ENCODE measurements at places on chromosomes 7 and 10.

- DNase-seq, result no peak
Measured at GRCh38 chr10:4281190-4281825, 496.3 kb upstream of the KLF6 start.

GRCh38 chr7:25529320-25529719 is 301.0 kb upstream of the NPVF start:
- DNase-seq, result no peak

DNA sequence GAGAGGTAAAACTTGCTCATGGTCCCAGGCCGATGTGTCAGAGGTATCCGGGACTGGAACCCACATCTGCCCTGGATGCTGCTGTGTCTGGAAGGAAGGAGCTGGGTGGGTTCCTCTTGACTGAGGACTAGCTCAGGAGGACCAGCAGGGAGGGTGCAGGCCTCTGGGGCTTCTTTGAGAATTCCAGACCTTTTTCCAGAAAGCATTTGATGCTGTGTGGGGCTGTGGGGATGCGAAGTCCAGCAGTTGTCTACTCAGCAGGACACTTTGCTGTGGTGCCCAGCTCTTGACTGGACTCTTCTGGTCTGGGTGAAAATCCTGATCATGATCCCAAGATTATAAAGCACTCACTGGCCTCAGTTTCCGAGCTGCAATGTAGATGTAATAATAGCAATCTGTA is 1.7 kb downstream of the RAMP3 start:
- no peak for DNase-seq

GRCh38 chr7:151459726-151460473 is 20.0 kb upstream of the CRYGN start:
- DNase-seq, result no peak

DNA sequence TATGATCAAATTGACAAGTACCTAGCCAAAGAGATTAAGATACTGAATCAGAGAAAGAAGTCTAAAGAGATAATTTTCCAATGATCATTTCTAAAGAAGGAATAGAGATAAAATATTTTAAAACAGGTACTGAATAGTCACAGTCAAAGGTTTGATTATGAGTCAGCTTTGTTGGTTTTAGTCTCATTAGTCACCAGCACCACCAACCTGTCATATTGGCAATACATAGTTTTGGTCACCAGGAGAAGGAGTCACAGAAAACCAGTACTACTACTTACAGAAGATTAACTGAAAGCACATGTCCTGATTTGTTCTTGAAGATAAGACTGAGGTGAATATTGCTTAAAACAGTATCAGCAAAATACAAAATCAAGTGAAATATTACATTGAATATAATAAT is 34.6 kb downstream of the ZEB1 start:
- no peak for DNase-seq

- no peak for DNase-seq
Measured at GRCh38 chr7:47946581-47947354, 1.5 kb downstream of the PKD1L1 start.

DNA sequence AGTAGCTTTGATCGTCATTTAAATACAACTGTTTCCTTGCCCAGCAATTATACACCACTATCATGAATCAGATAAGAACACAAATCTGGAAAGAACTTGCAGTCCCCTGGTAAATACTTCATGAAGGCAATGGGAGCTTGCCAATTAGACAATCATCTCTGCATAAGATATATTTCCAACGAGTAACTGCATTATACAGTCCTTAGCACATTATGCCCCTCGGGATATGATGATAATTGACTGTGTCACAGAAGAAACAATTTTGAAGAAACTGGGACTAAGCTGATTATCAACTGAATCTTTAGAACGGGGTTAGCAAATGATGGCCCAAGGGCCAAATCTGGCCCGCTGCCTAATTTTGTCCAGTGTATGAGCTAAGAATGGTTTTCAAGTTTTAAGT is 155.7 kb downstream of the TRIL start:
- DNase-seq, result no peak

GRCh38 chr10:107081644-107082043 is 82.9 kb downstream of the SORCS1 start:
- DNase-seq, result no peak

GRCh38 chr10:78207776-78208175 is 174.1 kb downstream of the RPS24 start:
- DNase-seq, result no peak

- DNase-seq, result no peak
Measured at GRCh38 chr7:129684777-129685176, 73.3 kb downstream of the NRF1 start.

DNA sequence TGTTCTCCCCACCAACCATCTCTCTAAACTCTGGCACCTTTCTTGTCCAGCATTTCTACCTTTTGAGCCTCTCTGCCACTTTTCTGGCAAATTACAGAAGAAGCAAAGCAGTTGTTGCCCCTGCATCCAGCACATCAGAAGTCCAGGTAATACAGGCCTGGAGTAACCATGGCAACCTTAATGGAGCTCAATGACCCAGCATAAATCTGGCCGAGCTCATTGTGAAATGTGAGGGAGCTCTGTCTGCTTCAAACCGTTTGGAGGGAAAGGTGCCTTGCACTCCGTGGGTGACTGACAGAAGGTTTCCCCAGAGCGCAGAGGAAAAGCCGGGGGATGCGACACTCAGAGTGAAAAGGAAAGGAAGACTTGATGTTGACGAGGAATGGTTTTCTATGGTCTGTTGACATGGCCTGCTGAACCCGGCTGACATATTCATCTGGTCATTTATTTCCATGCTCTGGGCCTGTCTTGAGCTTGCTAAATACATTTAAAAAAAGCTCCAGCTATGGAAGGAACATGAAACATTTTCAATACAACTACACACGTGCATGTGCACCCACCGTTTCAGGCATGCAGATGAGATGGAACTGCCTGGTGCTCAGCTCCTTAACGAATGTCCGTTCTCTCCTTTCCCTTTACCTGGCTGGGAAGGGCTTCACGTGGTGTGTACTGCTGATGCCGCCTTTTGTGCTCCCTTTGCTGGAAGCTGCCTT is 74.9 kb downstream of the ADRA2A start:
- no peak for DNase-seq

DNA sequence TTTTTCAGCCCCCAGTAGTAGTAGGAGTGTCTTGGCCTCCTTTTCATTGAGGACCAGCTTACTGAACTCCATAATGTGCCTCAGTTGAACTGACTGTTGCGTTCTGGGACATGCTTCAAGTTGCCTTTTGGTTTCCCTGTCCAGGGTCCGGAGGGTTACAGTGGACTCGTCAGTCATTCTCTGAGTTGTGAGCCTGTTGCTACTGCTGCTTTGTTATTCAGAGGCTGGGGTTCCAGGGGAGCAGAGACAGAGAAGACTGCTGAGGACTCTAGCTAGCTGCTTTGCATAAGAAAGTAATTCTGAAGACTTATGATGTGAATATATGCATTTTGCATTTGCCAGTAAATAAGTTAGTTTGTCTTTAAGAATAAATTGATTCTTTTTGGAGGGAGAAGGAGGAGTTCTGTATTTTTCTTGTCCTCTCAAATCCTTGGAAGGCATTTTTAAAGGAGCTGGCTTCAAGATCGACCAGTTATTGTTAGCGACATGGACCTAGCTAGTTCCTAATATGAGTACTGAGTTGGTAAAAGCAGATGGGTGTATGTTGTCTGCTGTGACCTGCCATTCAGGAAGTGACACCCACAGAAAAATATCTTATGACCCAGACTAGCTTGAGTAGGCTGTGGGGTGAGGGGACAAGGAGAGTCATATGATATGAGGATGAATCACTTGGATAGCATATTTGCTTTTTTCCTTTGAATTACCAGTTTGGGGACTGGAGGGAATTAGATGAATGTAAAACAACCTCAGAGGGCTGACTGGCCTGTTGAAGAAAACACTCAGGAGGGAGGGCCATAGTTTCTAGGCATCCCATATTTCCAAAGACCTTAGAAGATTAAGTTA is 8.3 kb downstream of the PI4K2A start:
- no peak for DNase-seq

- DNase-seq, result no peak
Measured at GRCh38 chr10:20004087-20004523, 187.9 kb downstream of the PLXDC2 start.

- DNase-seq, result no peak
Measured at GRCh38 chr10:132279873-132280645, 27.7 kb downstream of the STK32C start.

DNA sequence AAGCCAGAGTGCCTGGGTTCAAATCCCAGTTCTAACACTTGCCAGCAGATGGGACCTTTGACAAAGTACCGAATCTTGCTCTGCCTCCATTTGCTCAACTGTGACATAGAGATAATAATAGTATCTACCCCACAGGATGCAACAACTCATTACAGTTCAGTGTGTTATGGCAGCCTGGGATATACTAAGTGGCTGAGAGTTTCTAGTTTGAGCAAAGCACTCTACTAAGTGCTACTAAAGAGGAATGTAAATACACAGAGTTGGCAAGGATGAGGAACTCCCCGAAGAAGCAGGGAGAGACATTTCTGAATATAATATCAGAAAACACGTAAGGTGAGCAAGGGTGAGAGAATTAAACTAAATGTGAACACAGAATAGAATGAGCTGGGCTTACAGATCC is 243.2 kb downstream of the ARHGAP21 start:
- no peak for DNase-seq

DNA sequence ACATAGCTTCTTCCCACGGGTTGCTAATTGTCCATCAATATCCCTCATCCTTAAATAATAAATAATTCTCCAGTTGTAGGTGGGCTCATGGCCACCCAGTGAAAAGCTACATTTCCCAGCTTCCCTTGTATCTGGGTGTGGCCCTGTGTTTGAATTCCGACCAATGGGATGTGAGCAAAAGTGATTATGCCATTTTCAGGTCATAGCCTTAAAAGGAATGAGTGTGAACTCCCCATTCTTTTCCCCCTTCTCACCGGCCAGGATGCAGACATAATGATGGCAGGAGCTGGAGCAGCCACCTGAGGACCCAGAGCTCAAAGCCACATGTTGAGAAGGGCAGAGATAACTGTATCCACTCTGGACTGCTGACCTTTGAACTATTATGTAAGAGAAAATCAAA is 30.3 kb upstream of the CALU start:
- DNase-seq, result no peak

DNA sequence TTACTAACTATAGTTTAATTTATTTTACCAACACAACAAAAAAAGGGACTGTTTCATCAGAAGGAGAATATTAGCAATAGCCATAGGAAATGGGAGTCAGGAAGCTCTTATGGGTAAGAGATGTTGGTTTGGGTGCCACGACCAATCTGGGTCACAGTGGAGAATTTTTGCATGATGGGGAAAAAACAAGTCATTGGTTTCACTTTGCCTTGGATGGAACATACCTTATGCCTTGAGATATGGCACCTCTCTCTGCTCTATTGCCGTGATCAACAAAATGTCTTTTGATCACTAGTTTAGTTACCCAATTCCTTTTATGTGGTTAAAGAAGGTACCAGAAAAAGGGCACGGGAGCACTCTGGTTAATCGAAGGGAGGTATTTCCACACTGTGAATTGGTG is 48.2 kb downstream of the PNLIPRP3 start:
- DNase-seq, result no peak

- DNase-seq, result no peak
Measured at GRCh38 chr10:124732931-124733570, 11.1 kb downstream of the FAM53B start.

DNA sequence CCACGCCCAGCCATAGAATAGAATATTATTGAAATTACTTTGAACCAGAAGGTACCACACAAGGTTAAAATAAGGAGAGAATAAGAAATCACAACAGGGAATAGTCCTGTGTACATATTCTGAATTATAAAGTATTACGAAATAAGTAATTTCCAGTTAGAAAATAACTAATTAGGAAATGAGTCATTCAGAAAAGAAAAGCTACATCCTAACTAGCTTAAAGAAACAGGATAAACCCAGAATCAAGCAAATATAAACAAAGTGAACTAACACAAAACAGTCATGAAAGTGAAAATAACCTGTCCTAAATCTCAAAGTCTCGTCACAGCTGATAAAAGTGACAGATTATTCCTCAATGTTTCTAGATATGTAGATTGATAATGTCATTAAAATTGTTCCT is 74.8 kb upstream of the NEBL start:
- no peak for DNase-seq

DNA sequence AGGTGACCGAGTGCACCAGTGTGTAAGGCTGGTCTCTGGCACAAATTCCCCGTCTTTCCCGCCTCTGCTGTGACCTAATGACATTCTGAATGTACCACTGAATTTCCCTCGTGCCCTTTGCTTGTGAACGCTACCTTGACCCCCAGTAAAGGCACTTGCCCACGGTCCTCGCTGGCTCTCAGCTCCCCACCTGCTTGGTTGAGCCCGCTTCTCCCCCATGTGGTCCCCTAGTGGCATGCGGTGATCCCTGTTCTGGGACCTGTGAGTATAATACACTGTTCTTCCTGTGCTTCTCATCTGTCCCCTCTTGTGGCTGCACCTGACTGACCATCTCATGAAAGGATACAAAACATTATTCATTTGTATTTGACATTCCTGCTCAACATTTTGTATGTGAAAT is 495.7 kb downstream of the INHBA start:
- no peak for DNase-seq

DNA sequence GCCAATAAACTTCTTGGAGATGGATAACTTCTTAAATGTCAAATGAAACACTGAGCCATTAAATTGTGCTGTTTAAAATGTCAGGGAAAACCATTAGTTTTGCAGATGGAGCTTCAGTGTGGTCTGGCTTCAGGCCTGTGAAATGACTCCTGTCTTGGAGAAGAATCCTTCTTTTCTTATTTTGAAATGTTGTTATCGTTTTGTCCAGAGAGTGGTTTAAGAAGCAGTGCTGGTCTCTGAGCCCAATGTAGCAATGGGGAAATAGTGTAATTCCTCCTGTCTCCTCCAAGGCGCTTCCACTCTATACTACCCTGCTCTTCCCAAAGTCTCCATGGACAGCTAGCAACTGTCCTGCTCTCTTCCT is 177.6 kb downstream of the REEP3 start:
- no peak for DNase-seq

GRCh38 chr7:139768249-139768824 is 9.5 kb downstream of the HIPK2 start:
- DNase-seq, result no peak

GRCh38 chr10:126387931-126388911 is at the start of gene ADAM12:
Gene ADAM12 (minus strand): TSS chr10:126388477. CDS start chr10:126388145, 332 bp downstream.
- DNase-seq, result no peak

- no peak for DNase-seq
Measured at GRCh38 chr7:79308192-79308591, 145.3 kb downstream of the MAGI2 start.

GRCh38 chr7:48028938-48029337 is at the start of gene SUN3:
Gene SUN3 (minus strand): TSS chr7:48029107. CDS start chr7:48028938, 169 bp downstream.
- no peak for DNase-seq

DNA sequence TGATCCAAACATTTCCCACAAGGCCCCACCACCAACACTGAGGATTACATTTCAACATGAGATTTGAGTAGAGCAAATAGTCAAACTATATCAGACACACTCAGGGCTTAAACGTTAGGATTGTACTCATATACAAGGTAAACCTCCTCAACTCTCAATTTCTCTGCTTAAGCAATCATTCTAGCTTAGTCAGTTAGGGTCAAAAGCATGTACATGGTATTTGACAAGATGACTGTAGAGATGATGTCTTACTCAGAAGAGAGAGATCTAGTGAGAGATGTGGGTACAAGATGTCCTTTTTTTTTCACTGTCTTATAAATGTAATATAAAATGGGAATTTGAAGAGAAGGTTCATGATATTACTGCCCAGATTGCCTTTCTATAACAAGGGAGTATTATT is 270.1 kb downstream of the PRKG1 start:
- DNase-seq, result no peak
